Activated CD4-positive, alpha-beta memory T cell treated with anti-CD3 and anti-CD28 coated beads for 36 hours (primary cell): ENCODE measurements at places on chromosomes 4 and X. TPM values are rescaled to one million over a fixed set of nuclear protein-coding genes. Genes with fewer than 3 reads are reported as not detected.

The MID1 gene
- total RNA-seq, result 0.27 TPM

The HHIP gene
- total RNA-seq, result not detected

The COL25A1 gene
- not detected for total RNA-seq

The ETDA gene
- total RNA-seq, result not detected

The H2AZ1 gene
- total RNA-seq, result 731 TPM

The RAP2C gene
- 43.7 TPM for total RNA-seq

The DACH2 gene
- not detected for total RNA-seq

The TAB3 gene
- 24.2 TPM for total RNA-seq

The GPR143 gene
- total RNA-seq, result not detected

The FAM149A gene
- total RNA-seq, result 0.40 TPM

The RPS6KA6 gene
- 0.07 TPM for total RNA-seq

The CCKAR gene
- not detected for total RNA-seq

The POU3F4 gene
- not detected for total RNA-seq

The RHOXF2B gene
- total RNA-seq, result not detected

The SLC6A8 gene
- total RNA-seq, result 1.3 TPM

The TTC29 gene
- total RNA-seq, result not detected

The RTL3 gene
- not detected for total RNA-seq

The CD40LG gene
- 155 TPM for total RNA-seq

The LRCH2 gene
- total RNA-seq, result not detected

The LONRF3 gene
- total RNA-seq, result 4.5 TPM

The UGT8 gene
- total RNA-seq, result 0.40 TPM

The PABPC1L2A gene
- total RNA-seq, result not detected

The VCX gene
- not detected for total RNA-seq

The NKX6-1 gene
- not detected for total RNA-seq

The FGF2 gene
- 0.36 TPM for total RNA-seq
